Natural killer cell (primary cell): ENCODE measurements at places on chromosomes 1 and 21.

GRCh38 chr21:37469441-37469840, 102.9 kb downstream of the DYRK1A start:
- H3K4me1 ChIP-seq = peaks cover 8% of the 10 kb centered on the region
- H3K36me3 ChIP-seq = peaks cover 14% of the 10 kb centered on the region

- H3K4me1 ChIP-seq = peaks cover 10% of the 10 kb centered on the region
- no peak for DNase-seq
- H3K4me3 ChIP-seq = no peak overlapping the region
These were observed 15.9 kb upstream of the EDN2 start for GRCh38 chr1:41500378-41500777.

DNA sequence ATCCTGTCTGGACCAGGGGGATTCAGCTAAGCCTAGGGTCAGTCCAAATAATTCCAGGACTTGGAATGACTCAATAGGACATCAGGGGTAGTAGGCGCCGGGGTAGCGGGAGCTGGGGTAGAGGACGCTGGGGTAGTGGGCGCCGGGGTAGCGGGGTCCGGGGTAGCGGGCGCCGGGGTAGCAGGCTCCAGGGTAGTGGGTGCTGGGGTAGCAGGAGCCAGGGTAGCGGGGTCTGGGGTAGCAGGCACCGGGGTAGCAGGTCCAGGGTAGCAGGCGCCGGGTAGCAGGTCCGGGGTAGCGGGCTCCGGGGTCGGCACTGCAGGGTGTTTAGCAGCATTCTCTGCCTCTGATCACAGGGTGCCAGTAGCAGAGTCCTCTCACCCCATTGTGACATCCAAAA, 248.9 kb downstream of the KCNJ6 start:
- peaks cover 2% of the 10 kb centered on the region for H3K4me1 ChIP-seq
- H3K27ac ChIP-seq = no peak overlapping the region
- no peaks in the 10 kb centered on the region for H3K36me3 ChIP-seq

GRCh38 chr1:116375148-116375886, 2.3 kb downstream of the ATP1A1 start:
- H3K4me3 ChIP-seq = peak overlapping the region; percentile 75
- H3K4me1 ChIP-seq = peaks cover 40% of the 10 kb centered on the region
- no peak for DNase-seq

- no peak overlapping the region for H3K4me3 ChIP-seq
- no peaks in the 10 kb centered on the region for H3K36me3 ChIP-seq
- H3K4me1 ChIP-seq = no peaks in the 10 kb centered on the region
These were observed 48.6 kb downstream of the GNG12 start for GRCh38 chr1:67784545-67785186.

DNA sequence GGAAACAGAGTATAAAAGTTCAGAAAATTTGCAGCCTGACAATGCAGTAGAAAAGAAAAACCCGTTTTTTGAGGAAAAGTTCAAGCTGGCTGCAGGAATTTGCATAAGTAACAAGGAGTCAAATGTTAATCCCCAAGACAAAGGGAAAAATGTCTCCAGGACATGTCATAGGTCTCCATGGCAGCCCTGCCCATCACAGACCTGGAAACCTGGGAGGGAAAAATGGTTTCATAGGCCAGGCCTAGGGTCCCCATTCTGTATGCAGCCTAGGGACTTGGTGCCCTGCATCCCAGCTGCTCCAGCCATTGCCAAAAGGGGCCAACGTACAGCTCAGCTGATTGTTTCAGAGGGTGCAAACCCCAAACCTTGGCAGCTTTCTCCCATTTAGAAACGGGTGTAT, 3.6 kb upstream of the KCNT2 start:
- DNase-seq = no peak
- H3K4me1 ChIP-seq = peaks cover 11% of the 10 kb centered on the region
- H3K36me3 ChIP-seq = no peaks in the 10 kb centered on the region
- H3K27ac ChIP-seq = no peak overlapping the region

DNA sequence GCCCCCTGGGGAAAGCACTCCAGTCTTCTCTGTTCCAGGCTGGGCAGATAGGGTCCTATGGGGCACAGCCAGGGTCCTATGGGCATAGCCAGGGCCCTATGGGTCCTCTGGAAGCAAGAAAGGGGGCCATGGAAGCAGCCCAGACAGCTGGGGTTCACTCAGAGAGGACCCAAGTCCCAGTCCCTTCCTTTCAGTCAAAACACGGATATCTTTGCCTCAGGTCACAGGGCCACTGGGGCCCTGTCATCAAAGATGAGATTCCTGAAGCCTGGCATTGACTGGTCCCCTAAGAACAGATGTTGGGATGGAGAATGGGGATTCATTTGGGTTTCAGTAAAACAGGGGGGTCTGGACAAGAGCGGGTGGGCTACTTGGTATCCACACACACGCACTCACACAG, 8.5 kb downstream of the IGSF8 start:
- H3K36me3 ChIP-seq = peaks cover 44% of the 10 kb centered on the region
- H3K27ac ChIP-seq = no peak overlapping the region
- no peak for DNase-seq
- H3K27me3 ChIP-seq = no peaks in the 10 kb centered on the region
- H3K4me1 ChIP-seq = peaks cover 4% of the 10 kb centered on the region

DNA sequence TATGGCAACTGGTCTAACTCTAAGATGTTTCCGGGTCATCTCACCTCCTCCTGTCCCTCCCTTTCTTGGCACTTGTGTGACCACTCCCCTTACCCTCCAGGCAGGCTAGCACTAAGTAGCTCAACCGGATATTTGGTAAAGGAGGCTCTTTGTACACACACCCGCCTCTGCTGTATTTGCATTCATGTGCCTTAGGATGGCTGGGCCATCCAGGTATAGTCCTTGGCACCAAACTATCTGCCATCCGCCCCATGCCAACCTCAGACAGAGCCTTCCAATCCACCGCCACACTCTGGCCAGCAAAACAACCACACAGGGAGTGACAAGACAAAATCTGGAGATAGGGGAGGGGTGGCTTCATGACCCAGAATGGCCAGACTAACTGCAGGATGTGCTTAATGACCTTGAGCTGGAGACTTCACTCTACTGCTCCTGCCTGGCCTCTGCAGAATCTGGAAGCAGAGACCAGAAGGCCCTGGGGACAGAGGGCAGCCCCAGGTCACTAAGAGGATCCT, 59.5 kb downstream of the CDK18 start:
- H3K4me1 ChIP-seq = peaks cover 4% of the 10 kb centered on the region
- H3K36me3 ChIP-seq = no peaks in the 10 kb centered on the region
- H3K4me3 ChIP-seq = no peak overlapping the region
- DNase-seq = no peak
- no peak overlapping the region for H3K27ac ChIP-seq
- peaks cover 18% of the 10 kb centered on the region for H3K27me3 ChIP-seq

DNA sequence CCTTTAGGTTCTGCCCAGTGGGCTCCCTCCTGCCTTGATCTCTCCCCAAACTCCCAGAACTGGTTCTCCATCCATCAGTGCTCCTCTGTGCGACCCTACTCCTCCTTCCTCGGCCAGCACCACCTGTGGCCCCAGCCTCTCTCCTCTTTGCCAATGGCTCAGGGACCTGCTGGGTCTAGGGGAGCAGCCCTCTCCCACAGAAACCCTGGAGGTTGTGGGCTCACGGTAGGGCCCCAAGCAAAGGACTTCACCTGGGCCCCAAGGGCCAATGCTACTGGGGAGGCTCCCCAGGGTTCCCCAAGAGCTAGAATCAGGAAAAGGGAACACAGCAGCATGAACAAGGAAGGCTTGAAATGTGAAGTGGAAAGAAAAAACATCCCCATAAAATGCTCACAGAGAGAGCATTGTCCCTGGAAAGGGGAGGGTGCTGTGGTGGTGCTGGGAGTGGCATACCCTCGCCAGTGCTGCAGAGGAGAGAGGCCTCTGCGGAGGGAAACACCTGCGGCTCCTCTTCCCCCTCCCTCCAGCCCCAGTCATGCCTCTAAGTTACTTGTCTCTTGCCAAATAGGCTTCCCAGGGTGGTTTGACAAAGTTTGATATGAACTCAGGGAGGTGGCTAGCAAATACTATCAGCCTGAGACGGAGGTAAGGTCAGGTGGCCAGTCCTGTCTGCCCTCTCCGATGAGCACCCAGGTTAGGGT, 2.5 kb downstream of the TMEM63A start:
- H3K4me3 ChIP-seq = peak overlapping the region; percentile 15
- H3K4me1 ChIP-seq = peaks cover 79% of the 10 kb centered on the region
- H3K27ac ChIP-seq = no peak overlapping the region
- H3K27me3 ChIP-seq = no peaks in the 10 kb centered on the region

- H3K4me3 ChIP-seq = no peak overlapping the region
- H3K27me3 ChIP-seq = no peaks in the 10 kb centered on the region
- peak overlapping the region; percentile 21 for H3K27ac ChIP-seq
- no peaks in the 10 kb centered on the region for H3K36me3 ChIP-seq
- DNase-seq = peak; percentile 34
These were observed 100.0 kb upstream of the HNRNPU start for GRCh38 chr1:244964112-244964971.

GRCh38 chr21:25406887-25407579, 200.2 kb downstream of the MRPL39 start:
- no peak overlapping the region for H3K4me3 ChIP-seq
- H3K27me3 ChIP-seq = no peaks in the 10 kb centered on the region
- no peaks in the 10 kb centered on the region for H3K36me3 ChIP-seq
- H3K4me1 ChIP-seq = peaks cover 4% of the 10 kb centered on the region
